SHP77 treated with DMSO at 0.1 percent for 48 hours (cell line): ENCODE measurements at places on chromosomes 2 and 18.

DNA sequence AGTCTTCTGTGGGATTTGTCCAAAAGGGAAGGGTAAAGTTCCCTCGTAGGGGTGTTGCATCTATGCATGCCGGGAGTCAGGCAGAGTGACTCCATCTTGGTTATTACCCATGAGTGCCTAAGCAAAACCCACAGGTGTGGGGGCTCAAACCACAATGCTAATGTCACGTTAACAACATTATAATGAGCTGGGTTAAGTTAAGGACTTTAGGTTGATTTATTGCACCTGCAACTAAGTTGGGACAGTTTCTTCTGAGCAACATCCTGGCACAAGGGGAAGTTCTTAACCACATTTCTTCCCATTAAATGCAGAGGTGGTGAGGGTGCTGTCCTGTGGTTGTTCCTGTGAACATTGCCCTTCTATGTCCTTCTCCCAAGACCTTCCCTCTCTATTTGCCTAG is 1596.8 kb upstream of the SLC39A10 start:
- DNase-seq: no peak

DNA sequence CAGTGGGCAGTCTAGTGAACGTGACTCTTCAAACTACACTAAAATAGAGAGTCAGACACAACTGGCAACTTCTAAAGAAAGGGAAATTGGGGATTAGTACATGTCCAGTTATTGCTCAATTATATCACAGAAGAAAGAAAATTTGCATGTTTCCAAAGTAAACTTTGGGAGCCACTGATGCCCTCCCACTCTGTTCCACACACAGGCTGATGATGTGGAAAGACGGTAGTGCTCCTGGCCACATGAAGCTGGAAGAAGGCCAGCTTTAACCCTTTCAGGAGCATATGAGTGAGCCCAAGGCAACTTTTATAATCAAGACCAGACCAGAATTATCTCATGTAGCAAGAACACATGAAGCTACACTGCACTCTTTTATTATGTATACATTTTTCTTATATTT is 141.0 kb downstream of the NR4A2 start:
- DNase-seq: peak; percentile 0

DNA sequence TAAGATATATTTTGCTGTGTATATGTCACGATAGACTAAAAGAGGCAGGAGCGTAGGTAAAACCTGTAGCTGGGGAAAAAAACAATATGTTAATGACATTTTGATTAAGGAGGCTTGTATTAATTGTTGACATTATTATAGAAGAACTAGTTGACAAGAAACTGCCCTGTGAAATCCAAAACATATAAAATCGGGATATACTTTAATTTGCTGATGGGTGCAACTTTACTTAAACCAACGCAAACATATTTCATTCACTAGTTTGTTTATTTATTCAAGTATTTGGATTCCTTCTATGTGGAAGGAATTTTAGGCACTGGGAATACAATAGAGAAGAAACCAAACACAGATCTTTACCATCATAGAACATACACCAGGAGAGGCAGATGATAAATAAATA is 8.0 kb downstream of the WDR7 start:
- no peak for DNase-seq

- DNase-seq: no peak
Measured at GRCh38 chr2:7812231-7812995, 869.4 kb upstream of the ID2 start.

DNA sequence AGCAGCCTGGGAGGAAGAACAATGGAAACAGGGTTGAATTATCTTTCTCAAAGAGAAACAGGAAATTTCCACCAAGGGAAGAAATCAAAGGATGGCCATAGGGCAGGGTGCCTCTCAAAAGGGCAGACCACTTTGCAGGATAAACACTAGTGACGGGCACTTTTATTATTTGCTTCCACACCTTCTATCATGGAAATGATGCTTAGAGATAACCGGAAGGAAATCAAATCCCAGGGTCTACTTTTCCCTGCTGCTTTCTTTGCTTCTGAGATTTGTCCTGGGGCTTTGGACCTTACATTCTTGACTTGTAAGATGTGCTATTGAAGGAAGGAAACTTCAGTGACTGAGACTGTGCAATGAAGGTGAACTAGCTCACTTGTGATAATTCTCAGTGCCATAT is 1.1 kb upstream of the SCN9A start:
- no peak for DNase-seq

GRCh38 chr2:100247256-100248043 is 74.9 kb downstream of the LONRF2 start:
- DNase-seq: no peak

- DNase-seq: no peak
Measured at GRCh38 chr2:71282493-71282892, 49.1 kb upstream of the ZNF638 start.

DNA sequence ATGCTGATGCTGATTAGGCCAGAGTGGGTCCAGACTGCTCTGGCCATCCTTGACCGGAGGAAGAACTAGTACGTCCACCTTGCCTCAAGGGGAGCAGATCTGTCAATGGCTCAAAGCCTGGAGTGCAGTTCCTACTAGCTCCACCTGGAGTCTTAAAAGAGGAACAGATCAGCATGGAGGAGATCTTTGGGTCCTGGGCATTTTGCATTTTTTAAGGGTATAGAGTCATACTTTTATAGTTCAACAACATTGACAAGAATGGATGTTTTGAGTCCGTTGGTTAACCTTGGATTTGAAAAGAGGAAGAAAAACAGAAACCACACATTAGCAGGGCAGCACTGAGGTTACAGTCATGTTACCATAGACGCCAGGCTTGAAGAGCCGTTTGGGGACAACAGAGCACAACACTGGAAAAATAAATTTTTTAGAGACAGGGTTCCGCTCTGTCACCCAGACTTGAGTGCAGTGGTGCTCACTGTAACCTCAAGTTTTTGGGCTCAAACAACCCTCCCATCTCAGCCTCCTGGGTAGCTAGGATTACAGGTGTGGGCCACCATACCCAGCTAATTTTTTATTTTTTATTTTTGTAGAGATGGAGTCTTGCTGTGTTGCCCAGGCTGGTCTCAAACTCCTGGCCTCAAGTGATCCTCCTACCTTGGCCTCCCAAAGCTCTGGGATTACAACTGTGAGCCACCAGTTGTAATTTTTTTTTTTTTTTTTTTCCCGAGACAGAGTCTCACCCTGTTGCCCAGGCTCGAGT is 78.5 kb downstream of the PRKCE start:
- DNase-seq: no peak

DNA sequence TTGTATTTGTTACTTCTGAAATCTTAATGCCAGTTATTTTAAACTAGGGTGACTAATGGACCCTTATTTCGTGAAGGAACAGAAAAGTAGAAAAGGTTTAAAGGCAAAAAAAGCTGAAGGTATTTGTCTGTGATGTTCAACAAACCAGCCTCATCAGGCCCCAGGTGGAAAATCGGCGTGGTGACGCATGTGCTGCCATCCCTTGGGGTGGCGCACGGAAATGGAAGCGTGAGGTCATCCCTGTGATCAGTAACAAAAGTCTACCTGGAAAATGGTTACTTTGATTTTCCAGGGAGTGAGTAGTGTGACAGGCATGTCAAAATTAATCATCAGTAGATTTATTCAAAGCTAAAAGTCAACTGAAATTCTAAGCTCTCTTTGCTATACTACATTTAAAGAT is 313.2 kb downstream of the GBX2 start:
- DNase-seq: no peak

DNA sequence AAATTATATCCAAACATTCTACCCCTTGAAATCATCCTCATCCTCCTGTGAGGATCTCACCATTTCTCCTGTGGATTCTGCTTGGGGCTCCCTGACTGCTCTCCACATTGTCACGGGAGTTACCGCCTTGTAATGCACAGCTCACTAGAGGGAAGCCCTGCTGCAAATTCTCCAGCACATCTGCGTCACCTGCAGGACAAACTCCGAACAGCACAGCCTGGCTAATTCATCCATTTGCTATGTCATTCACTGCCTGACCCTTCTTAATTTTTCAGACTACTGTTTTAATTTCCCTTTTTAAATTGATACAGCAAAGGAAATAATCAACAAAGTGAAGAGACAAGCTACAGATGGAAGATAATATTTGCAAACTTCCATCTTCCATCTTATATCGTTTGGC is 627.4 kb downstream of the FBXO15 start:
- DNase-seq: peak; percentile 15

DNA sequence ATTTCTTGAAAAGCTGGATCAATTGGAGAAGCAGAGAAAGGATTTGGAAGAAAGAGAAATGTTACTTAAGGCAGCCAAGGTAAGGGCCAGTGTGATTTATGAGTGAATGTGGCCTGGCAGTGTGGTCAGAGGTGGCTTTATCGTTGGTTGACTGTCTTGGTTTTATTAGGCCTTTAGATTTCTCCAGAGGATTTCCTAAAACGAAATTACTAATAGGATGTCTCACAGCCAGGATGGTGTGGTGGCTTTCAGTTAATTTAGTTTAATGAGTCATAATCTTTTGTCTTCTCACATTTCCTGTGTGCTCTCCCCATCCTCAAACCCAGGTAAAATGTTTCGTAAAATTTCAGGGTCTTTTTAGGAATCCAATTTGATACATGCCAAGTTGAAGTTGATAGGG is 100.8 kb downstream of the TAF4B start:
- no peak for DNase-seq

- DNase-seq: no peak
Measured at GRCh38 chr2:176502619-176503018, 233.4 kb downstream of the MTX2 start.

DNA sequence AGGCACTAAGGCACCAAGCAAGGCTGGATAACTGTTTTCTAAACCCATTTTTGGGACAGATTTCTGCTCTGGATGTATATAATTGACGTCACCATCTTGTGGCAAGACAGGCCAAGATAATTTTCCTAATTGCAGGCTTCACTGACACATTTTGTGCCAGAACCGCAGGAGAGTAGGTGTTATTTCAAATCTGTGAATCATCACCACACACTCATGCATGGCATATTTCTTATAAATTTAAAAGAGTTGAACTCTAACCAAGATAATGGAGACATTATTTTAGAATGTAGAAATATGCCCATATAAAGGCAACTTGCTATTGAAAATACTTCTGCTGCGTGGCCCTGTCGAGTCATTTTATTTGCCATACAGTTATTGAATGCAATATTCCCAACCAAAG is 68.3 kb upstream of the ACYP2 start:
- no peak for DNase-seq

- DNase-seq: no peak
Measured at GRCh38 chr2:227038550-227039189, 125.3 kb downstream of the COL4A4 start.

DNA sequence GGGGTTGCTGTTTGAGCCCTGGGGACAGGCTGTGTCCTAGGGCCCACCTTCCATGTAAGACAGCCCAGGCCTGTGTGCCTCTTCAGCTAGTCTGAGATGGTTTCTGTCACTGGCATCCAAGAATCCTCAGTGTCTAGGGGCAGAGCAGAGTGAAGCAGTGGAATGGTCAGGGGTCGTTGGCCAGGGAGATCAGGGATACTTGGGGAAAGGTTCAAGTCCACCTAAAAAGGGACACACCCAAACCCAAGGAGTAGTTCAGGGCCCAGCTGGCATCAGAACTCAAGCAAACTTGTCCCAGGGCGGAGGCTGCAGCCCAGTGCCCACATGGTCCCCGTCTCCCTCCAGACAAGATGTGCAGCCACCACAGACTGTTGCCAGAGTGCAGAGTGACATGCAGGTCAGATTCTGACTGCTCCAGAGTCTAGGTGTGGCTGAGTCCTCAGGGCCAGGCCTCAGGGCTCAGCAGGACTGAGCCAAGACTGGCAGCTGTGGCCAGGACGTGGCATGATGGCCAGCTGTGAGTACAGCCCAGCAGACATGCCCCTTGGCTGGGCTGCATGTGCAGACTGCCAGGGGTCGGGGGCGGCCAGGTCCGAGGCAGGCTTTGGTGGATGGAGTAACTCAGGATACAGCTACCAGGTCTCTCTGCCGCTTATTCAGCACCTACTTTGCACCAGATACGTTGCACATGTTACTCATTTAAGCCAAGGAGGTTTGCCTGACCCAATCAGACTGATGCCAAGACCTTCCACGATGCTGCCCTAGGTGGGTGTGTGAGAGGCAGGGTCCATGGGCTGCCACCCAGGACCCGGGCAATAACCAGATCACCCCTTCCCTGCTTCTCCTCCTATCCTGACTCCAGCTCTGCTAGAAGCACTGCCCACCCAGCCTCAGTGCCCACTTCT is 146.6 kb downstream of the SMAD7 start:
- no peak for DNase-seq

DNA sequence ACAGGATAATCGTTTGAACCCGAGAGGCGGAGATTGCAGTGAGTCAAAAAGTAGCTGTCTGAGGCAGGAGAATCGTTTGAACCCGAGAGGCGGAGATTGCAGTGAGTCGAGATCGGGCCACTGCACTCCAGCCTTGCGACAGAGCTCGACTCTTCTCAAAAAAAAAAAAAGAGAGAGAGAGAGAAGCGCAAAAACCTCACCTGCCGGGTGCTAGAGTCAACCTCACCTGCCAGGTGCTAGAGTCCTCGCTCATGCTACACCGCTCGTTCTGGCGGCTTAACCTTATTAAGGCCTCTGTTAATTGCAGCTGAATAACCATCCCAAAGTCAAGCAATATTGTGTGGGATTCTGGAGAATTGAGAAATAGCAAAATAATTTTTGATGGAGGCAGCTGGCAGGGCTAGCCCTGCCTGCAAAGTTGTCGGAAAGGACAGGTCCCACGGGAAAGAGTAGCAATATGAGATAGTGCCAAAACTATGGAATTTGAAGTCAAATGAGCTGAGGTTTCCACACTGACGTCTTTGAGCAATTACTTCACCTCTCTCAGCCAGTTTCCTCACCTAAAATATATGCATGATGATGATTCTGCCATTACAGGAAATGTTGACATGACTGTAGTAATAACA is 644 bp upstream of the DYM start:
- no peak for DNase-seq

GRCh38 chr18:11888726-11889125 is 19.4 kb downstream of the MPPE1 start:
- no peak for DNase-seq

- DNase-seq: no peak
Measured at GRCh38 chr18:67035026-67035425, 431.1 kb upstream of the CDH19 start.

DNA sequence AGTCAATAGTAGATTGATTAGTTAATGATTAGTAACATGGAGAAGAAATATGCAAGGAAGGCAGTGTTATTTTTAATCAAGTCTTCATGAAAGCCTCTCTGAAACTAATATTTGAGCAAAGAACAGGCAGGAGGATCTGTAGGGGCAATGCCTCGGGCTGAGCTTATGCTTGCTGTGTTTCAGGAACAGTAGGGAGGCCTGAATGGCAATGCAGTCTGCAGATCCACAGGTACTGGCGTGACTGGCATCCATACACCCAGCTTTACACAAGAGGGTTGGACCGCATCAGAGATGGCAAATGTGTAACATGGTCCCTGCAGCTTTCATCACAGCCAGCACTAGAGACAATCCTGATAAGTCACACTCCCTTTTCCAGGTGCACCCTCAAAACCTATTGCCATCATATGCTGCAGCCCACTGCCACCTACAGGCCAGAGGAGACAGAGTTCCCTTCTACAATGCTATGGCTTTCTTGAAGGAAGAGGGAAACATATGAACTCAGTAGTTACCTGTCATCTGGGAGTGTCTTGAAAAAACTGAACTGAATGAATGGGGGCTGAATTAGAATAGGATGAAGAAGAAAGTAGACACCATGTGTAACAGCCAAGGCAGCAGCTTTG is 582.4 kb upstream of the RAB6C start:
- DNase-seq: peak; percentile 28
